ENCODE measurements at places on chromosomes 6 and 20.
A peak's percentile ranks its signal among the peaks of the same experiment; 100 is the strongest.

DNA sequence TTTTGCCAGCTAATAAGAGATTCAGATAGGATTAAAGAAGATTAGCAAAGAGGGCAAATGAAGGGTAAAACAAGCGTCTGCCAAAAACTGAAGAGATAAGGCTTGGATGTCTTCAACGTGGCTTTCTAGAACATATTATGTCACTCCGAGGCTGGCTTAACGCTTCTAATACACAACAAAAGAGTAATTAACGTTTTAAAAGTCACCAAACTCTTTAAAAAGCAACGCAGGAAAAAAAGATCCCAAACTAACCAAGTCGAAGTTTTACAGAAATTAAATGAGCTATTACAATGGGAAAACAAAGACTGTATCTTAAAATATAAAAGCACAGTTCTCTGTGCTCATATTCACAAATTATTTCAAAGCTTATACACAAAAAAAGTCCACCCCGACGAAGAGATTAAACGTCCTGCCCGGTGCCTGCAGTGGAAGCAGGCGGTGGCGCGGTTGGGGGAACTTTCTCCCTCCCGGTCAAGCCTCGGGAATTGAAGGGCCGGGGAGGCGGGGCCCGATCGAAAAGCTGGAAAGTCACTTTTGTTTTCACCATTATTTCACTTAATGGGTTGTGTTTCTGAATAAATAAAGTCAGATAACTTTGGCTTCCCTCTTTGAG is 1.2 kb downstream of the MAK start:
- DNase-seq: peak; percentile 37

- DNase-seq: no peak
These were observed 9.1 kb downstream of the GOPC start for GRCh38 chr6:117592983-117593759.

DNA sequence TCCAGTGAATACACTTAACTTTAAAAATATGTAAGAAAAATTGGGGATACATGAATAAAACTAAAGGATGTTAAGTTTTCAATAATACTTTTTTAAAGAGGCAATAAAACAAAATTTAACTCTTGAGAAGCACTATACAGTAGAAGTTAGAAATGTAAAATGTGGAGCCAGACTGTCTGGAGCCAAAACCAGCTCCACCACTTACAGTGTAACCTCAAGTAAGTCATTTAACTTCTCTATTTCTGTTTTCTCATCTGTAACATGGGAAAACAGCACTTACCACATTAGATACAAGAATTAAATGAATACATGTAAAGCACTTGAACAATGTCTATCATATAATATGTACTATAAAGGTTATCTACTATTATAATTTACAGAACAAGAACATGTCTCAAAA is 6.7 kb downstream of the ATG5 start:
- no peak for DNase-seq

DNA sequence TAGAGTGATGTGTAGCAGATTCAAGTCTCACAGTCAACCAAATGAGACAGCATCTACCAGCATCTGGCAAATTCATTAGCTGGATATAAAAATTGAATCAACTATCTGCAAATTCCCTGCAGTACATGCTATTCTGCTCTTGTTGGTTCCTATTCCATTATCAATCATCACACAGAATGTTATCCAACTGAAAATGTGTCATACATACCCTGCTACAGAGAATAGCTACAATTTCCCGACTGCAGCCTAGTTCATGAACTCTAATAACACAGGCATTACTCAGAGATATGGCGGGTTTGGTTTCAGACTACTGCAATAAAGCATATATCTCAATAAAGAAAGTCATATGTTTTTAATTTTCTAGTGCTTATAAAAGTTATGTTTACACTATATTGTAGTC is 78.4 kb downstream of the AHI1 start:
- no peak for DNase-seq

- no peak for DNase-seq
These were observed 766.5 kb downstream of the BCKDHB start for GRCh38 chr6:80872951-80873308.

DNA sequence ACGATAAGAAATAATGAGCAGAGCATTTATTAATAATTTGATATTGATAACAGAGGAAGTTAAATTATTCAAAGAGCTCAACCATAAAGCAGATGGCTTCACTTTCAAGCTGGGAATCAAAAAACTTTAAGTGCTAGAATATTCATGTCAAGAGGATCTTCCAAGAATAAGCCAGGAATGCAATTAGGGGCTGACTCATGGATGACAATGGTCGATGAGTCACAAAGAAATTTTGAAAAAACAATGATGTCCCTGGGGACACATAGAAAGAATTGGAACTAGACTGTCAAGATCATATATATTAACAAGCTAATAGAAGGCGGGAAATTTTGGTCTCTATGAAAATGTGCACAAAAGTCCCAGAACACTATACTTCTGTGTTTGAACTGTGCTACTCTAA is 304.1 kb downstream of the LAMA2 start:
- DNase-seq: peak; percentile 32
